ENCODE measurements at places on chromosomes 2 and 18.

GRCh38 chr2:238988752-238989151 is 140.9 kb downstream of the TWIST2 start:
- DNase-seq: no peak

DNA sequence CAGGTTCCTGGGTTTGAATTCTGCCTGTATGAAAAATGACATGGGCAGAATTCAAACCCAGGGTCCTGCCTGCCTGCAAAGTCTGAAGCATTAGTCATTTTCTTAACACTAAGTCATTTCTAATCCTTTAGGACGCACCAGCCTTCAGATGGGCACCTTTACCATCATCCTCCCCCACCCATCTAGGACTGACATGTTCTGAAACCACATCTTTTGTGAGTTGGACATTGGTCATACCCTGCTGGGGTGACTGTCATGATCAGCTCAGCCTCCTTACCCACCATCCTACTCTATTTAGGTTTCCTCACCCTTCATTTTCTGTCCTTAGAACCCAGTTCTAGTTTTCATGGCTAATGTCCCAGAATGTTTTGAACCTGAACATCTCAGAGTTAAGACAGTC is 104.9 kb downstream of the TRIB2 start:
- DNase-seq: no peak

DNA sequence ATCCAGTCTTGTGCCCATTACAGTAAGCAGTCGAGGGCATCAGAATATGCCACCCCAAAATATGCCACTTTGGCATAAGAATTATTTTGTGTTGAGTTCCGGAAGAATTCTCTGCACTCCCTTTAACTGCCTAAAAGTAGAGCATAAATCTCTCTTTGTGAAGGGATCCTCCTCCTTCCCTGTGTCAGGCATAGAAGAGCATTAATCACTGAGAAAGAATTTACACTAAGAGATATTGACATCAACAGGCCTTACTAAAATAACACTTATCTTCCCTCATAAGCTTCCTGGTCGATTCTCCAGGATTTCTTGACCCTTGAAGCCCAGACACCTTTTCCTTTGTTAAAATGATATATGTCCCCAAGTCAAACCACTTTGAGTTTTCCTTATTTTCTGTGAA is 27.6 kb upstream of the KYNU start:
- DNase-seq: no peak

- DNase-seq: no peak
These were observed 67.8 kb upstream of the DSC1 start for GRCh38 chr18:31230495-31230894.

DNA sequence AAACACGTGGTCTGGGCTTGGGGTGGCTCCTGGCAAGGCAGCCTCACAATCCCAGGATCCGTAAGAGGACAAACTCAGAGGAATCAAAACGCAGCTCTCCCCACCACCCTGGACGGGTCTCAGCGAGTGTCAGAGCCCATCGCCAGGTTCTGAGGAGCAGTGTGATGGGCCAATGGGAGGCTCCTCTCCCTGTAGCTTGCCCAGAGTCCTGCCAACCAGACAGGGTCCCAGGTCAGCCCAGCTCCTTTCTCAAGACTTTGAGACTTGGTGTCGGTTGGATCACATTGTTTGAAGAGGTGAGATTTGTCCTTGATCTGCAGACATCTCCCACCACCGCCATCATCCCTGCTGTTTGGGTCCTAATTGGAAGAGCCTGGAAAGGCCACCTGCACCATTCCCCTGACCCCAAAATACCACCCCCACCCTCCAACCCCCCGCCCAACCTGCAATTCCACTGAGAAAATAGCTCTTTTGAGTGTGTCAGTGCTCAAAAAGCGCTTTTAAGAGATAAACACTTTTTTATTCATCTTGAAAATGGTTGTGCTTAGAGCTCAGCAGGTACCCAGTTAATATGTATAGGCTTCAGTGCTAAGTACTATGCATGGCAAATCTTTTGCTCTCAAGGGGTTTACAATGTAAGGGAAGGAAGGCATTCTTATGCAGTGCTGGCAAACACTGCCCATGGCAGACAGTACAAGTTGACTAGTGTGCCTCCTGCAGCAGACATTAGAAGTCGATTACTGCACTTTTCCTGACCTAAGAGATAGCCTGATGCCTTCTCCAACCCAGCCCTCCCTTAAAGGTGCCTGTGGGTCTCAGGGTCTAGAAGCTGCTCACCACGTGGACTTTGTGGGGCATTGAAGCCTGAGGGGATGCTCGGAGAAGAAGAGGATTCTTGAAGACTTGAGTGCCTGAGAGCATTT is 50.6 kb downstream of the GLI2 start:
- DNase-seq: no peak

GRCh38 chr2:13110825-13111224 is 394.1 kb downstream of the TRIB2 start:
- no peak for DNase-seq

DNA sequence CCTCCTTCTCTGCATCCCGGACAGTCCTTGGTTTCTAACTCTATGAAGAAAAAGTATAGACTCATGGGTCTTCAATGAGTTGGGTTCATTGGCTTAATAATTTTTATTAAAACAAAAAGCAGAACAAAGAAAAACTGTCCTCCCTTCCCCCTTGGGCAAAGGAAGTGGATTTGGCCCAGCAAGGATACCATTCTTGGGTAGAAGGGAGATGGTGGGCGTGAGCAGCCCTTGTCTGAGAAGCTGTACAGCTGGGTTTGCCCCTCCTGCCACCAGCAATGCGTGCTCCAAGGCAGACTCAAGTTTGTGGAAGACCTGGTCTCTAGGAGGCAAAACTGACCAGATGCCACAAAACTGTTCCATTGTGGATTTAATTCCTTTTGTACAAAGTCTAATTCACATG is 12.7 kb downstream of the PCARE start:
- DNase-seq: no peak

DNA sequence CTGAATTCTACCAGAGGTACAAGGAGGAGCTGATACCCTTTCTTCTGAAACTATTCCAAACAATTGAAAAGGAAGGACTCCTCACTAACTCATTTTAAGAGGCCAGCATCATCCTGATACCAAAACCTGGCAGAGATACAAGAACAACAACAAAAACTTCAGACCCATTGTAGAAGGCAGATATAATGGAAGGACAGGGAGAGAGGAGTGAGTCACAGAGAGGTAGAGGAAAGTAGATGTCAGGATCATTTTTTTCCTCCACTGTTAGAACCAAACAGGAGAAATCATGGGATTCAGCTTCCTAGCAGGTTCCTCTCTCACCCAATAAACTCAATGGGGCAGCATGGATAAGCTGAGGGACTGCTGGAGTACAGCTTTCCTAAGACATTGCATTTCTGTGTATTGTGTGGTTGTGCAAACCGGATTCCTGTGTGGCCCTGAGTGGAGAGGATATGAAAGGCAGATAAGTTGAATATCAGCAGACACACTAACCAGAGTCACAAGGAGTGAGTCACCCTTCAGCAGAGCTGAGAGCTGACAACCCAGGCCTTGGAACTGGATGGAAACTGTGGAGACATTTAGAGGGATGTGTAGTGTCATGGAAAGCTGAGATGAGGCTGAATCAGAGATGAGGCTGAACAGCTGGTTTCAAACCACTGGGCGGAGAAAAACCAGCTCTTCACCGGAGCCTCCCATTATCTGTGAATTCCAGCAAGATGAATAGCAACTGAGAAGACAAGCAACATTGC is 60.9 kb upstream of the MMADHC start:
- DNase-seq: no peak

DNA sequence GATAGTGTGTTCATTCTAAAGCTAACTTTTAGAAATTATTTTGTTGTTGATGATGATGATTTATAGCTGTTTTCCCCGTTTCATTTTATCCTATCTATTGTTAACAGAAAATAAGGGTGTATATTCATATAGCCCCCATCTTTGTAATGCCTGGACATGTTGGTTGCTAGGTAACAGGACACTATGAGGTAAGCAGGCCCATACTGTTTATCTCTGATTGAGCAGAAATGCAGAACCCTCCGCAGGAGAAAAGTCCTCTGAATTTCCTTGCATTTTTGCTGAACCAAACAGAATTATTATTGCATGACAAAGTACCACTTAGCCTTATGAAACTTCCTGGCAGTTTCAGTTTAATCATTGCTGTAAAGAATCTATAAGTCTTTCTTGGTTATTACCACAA is 339.4 kb downstream of the DCC start:
- no peak for DNase-seq

DNA sequence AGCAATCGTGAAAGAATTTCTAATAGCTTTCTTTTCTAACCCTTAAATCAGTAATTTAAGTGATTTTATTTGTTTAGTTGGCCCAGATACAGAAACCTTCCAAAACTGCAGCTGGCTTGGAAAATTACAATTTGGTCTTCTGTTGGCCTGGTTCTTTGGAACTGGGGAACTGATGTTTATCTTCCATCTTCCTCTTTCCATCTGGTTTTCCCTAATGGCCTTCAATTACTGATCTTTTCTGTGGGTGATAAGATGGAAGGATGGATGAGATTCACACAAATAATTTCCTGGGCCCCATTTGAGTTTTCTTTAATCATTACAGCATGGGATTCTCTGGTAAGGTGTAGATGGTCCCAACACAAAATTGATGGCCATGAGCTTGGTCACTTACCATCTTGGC is 106.5 kb upstream of the CHRNA1 start:
- DNase-seq: no peak

- DNase-seq: no peak
These were observed 65.2 kb upstream of the CCDC195 start for GRCh38 chr2:224781400-224781799.

- DNase-seq: no peak
These were observed 161.4 kb downstream of the MYO3B start for GRCh38 chr2:170339322-170339721.

- no peak for DNase-seq
These were observed 869.8 kb downstream of the CPS1 start for GRCh38 chr2:211426240-211426639.

DNA sequence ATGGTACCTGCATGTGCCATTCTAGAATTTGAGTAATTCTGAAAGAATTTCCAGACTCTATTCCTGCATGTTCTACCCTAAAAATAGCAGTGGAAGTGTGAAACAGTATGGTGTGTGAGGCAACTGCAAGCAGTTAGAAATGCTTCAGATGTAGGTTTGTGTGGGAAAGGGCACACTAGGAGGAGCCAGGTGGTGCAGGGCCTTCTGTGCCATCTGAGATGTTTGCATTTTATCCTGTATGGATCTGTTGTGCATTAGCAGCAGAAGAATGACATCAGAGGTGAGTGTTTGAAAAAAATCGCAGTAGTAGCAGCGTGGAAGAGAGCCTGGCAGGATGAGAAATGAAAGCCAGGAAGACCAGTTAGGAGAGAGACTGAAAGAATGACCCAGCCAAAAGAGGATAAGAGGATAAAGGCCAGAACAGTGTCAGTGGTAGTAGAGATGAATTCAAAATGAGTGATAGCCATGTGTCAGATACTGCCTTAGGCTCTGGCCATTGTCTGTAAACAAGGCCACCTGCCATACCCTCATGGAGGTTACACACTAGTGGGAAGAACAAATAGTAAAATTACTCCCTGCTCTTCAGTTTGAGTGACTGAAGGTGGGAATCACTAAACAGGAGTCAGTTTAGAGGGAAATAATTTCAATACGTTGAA is 142.2 kb downstream of the PKP4 start:
- DNase-seq: no peak

DNA sequence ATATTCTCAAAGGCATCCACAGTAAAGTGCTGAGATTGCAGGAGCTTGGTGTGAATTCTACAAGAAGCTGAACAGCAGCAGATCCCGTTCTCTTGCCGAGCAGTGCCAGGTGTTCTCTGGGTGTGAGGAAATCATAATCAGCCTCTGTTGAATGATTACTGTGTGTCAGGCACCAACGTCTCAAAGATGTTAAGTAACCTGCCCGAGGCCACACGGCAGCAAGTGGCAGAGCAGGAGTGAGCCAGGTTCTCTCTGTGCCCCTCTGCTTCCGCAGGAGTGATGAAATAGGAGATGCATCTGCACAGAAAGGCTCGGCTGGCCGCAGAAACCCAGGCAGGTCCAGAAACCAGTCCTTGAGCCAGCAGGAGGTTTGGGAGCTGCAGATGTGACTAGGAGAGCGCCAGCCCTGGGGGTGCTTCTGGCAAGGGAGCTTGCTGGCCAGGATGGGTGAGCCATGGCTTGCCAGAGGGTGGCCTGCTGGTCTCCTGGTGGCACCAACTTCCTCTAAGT is 68.4 kb downstream of the COPS7B start:
- DNase-seq: no peak

DNA sequence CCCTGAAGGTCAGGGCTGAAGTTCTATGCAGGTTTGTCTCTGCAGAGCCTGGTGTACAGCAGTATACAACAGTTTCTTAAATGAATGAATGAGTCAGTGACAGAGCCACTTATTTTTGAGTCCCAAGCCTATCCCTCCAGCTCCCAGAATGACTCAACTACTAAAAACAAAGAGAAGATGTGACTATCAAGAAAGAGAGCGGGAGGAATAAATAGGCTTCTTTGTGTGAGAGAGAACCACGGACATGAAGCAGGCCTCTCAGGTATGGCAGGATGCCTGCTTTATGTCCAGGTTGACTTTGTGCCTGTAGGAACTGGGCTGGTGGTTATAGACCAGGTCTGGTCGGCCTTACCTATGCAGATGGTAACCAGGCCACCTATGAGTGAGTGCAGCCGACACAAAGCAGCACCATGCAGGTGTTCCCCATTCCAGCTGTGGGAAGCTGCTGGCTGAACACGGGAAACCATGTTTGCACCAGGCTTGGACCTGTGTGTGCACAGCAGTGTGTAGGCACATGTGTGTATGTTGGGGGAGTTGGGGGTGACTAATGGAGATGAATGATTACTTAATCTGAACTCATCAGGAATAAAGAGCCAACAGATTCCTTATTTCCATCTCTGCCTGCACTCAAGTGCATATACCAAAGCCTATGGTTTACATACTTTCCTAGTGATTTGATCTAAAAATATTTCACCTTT is 171.0 kb downstream of the OSR1 start:
- DNase-seq: no peak

GRCh38 chr2:65240657-65241056 is 13.0 kb downstream of the ACTR2 start:
- DNase-seq: no peak

DNA sequence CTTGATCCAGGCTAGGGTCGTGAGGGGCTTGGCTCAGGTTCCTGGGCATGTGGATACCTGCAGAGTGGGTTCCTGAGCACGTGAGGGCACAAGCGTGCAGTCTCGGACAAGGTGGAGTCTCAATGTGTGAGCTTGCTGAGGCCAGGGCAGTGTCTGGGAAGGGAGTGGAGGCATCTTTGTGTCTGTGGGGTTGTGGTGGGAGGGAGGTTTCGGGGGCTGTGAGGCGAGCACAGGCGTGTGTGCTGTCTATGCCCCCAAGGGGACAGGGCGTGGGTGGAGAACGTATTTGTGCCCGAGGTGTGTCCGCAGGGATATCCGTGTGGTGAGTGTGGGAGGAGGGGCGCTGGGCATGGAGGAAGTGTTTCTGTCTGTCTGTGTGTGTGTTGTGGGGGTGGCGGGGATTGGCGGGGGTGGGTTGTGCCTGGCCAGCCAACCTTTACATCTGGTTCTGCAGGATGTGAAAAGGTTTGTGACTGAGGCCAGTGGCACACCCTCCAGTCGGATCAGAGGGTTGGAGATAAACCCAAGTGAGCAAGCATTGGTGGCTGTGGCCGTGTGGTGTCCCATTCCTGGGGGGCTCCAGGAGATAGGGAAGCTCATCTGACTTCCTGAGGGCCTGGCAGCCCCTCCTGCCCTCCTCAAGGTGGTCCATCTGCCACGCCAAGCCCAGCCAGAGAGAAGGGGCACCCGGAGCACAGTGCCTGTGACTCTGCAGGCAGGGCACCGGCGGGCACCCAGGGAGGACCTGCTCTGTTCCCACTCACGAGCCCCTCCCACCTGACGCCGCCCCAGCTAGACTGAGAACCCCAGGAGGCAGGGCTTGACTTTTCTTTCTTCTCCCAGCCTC is 57.1 kb downstream of the ZFP36L2 start:
- DNase-seq: no peak

- no peak for DNase-seq
These were observed 3.8 kb downstream of the VSNL1 start for GRCh38 chr2:17544256-17544655.

- no peak for DNase-seq
These were observed 15.9 kb downstream of the SERPINE2 start for GRCh38 chr2:224023188-224023587.
